Aortic smooth muscle cell (primary cell): ENCODE measurements at places on chromosomes 2 and 18. TPM values are rescaled to one million over a fixed set of nuclear protein-coding genes. Genes with fewer than 3 reads are reported as not detected.

ASB18 gene
- total RNA-seq, result not detected in 2 replicates

GCG gene
- total RNA-seq, result not detected in 2 replicates

TRIB2 gene
- 49.0 and 62.0 TPM in 2 replicates for total RNA-seq

UGT1A9 gene
- total RNA-seq, result not detected in 2 replicates

G6PC2 gene
- total RNA-seq, result not detected in 2 replicates

SERPINB11 gene
- total RNA-seq, result not detected in 2 replicates

IL18RAP gene
- not detected in 2 replicates for total RNA-seq

RPIA gene
- total RNA-seq, result 5.2 and 5.3 TPM in 2 replicates
